AG09319 (cell line): ENCODE measurements at places on chromosomes 3 and 15.
A peak's percentile ranks its signal among the peaks of the same experiment; 100 is the strongest.

GRCh38 chr15:36954486-36954885 lies 145.9 kb downstream of the MEIS2 start:
- DNase-seq, result no peak

- no peak for DNase-seq
These were observed 140.6 kb downstream of the RBPMS2 start for GRCh38 chr15:64634576-64635498.

- peak; percentile 3 for DNase-seq
These were observed 61.3 kb upstream of the CMTM8 start for GRCh38 chr3:32176989-32177701.

GRCh38 chr3:69385723-69386555 lies at the start of gene FRMD4B:
FRMD4B (minus strand) TSS chr3:69386088; CDS start chr3:69385989, 99 bp downstream.
- no peak for DNase-seq

DNA sequence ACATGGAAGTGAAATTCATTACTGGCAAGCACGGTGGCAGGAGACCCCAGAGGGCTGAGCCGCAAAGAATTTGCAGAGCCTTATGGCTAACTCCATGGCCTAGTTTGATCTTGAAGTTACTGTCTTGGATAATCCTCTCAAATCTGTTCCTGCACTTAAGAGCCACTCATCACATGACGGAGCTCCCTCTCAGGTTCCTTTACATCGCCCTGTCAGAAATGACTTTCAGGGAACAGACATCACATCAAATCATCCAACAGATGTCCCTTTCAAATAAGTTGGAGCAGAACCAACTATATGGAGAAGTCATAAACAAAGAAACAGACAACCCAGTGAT lies 328.8 kb upstream of the THBS1 start:
- no peak for DNase-seq

- DNase-seq, result no peak
These were observed 40.0 kb upstream of the TRH start for GRCh38 chr3:129934234-129935123.

- no peak for DNase-seq
These were observed 65.4 kb downstream of the FBN1 start for GRCh38 chr15:48579945-48580671.

- no peak for DNase-seq
These were observed 28.1 kb downstream of the SPINK8 start for GRCh38 chr3:48305396-48305795.

DNA sequence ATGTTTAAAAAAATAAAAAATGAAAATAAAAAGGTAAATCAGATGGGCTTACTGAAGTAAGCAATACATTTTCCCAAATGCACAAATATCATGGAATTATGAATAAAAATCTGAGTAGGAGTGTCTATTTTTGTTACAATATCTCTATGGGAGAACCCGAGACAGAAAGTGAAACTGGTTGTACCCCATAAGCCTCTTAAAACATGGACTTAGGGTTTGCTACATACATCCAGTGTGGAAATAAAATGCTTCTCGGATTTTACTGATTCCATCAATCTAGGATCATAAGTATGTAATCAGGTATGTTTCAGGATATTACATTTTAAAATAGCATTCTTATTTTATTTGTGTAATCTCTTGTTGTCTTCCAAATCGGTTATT lies 177.8 kb upstream of the CDIN1 start:
- DNase-seq, result no peak

GRCh38 chr3:24192469-24193056 lies 247.5 kb downstream of the NR1D2 start:
- DNase-seq, result no peak

DNA sequence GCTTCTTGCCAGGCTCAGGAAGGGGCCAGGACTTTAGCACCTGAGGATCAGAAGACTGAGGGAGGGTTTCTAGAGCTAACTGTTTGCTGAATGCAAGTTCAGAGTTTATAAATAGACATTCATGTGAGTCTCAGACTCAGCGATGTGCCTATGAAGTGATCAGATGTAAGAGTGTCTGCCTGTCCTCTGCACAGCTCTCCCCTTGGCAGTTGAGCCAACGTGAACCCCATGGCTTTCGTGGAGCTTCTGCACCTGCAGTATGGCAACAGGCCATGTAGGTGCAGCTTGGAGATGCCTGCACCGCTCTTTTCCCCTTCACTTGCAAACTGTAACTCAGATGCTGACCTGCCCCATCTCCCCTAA lies 141.9 kb downstream of the CHDH start:
- no peak for DNase-seq

DNA sequence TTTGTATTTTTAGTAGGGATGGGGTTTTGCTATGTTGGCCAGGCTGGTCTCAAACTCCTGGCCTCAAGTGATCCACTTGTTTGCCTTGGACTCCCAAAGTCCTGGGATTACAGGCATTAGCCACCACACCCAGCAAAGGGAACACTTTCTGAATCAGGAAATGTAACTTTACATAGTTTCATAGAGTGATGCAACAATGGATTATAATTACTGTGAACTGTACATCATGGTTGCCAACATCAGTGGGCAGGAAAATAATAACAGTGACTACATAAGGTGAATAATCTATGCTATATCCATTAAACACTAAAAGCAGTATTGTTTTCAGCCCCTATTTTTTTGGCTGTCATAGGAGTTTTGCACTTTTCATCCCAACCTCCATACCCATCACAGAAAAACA lies 5.0 kb upstream of the KPNA1 start:
- no peak for DNase-seq

DNA sequence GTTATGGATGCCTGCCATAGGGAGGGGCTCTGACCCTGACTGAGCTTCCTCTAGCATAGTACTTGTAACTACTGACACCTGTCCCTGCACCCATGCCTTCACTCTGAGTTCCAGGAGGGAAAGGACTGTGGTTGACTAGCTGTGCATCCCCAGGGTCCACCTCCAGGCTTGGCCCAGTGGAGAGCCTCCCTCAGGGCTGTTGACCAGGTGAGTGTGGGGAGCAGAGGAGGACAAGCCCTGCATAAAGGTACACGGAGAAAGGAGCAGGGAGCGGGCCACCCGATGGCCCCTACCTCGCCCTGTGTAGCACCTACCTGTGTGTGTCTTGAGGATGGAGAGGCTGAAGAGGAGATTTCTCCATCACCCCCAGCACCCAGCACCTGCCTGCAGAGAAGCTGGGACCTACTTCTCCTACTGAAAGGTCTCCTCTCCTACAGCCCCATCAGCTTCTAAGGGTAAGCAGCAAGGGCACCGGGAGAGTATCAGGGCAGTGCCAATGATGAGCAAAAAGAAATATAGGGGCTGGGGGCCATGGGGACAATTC lies 6.7 kb upstream of the LTF start:
- no peak for DNase-seq

DNA sequence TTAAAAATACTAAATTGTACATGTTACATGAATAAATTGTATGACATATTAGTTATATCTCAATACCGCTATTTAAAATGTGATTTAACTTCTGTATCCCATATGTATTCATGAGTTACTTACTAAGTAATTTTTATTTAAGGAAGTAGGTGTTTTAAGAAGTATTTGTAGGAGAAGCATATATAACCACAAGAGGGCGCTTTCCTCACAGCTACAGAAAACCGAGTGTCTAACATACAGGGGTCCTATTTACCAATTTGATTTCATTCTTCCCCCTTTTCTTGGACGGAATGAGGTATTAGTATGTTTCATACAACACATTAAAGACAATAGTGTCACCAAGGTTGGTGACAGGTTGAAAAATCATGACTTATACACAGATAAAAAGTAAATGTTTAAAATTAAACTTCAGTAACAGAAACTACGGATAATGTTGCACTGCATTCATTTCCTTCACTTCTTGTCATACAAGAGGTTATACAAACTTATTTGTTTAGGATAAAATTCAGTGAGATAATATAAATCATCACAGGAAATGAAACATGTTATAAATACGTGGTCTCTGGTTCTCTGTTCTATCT lies 253.6 kb downstream of the MAGI1 start:
- peak; percentile 44 for DNase-seq

DNA sequence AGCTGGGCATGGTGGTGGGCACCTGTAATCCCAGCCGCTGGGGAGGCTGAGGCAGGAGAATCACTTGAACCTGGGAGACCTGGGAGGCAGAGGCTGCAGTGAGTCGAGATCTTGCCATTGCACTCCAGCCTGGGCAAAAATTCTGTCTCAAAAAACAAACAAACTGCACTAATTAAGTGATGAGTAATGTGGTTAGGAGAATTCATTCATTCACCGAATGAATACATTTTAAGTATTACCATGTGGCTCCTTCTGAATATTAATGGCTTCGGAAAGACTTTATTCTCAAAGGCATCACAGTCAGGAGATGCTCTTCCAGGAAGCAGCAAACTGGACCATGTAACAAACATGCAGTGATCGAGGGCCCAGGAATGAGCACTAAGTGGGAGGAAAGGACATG lies 23.6 kb downstream of the SPTSSB start:
- no peak for DNase-seq

GRCh38 chr3:97979610-97980009 lies 7.4 kb upstream of the RIOX2 start:
- no peak for DNase-seq

GRCh38 chr3:36941658-36942057 lies 3.2 kb downstream of the TRANK1 start:
- no peak for DNase-seq

DNA sequence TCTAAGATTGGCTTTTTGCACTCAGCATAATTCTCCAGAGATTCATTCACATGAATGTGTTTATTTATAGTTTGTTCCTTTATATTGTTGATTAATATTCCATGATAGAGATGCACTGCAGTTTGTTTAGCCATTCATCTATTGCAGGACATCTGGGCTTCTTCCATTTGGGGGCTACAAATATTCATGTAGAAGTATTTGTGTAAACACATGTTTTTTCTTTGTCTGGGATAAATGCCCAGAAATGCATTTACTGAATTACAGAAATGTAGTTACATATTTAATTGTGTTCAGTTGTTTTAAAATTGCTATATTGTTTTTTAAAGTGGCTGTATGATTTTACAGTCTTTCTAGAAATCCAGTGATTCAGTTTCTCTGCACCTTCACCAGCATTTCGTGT lies 635.0 kb downstream of the ZIC1 start:
- DNase-seq, result no peak

DNA sequence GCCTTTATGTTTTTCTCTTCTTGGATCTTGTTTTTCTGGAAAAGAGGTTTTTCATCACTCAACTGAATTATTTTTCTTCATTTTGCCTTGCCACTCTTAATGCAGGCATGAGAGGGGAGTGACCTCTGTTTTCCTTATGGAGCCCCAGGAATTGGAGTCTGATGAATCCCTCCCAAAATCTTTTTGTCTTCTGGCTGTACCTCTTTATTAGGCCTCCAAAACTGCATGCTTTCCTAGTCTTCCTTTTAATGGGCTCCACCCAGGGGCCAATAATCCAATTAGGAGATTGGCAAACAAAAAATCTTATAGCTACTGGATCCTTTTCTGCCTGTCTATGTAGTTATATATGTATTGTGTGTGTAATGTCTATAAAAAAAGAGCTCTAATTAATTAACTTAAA lies 192.4 kb upstream of the PEX5L start:
- DNase-seq, result no peak

DNA sequence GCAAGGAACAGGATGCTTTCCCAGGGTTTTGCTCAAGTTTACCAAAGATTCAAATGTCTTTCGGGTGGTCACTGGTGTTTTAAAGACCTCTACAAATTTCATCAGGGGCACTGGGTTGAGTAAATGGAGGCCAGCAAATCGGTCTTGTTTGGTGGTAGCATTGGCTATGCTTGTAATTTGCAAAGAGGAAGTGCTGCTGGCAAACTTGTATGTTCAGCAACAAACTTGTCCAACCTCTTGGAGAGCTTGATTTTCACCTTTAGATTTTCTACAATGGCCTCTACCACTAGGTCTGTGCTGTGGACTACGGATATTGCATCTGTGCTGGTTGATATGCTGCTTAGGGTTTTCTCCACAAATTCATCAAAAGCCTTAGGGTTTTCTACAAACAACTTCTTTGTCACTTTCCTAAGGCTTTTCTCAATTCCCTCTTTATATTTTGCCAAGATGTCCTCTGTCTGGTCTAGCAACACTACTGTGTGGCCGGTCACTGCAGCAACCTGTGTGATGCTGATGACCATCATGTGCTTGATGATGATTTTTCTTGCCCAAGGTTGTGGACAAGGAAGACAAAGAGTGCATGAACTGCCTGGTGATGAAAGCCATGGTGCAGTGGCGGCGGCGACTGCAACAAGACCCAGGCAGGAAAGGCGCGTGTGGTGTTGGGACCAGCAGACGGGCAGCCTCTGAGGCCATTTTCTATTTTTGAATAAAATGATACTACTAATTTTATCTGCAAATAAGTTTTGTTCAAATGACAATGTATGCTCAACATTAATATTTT lies 50.8 kb downstream of the RFX7 start:
- no peak for DNase-seq

- DNase-seq, result no peak
These were observed 32.2 kb downstream of the IL20RB start for GRCh38 chr3:136989781-136990524.

GRCh38 chr15:74664028-74664616 lies 31.7 kb downstream of the EDC3 start:
- no peak for DNase-seq

DNA sequence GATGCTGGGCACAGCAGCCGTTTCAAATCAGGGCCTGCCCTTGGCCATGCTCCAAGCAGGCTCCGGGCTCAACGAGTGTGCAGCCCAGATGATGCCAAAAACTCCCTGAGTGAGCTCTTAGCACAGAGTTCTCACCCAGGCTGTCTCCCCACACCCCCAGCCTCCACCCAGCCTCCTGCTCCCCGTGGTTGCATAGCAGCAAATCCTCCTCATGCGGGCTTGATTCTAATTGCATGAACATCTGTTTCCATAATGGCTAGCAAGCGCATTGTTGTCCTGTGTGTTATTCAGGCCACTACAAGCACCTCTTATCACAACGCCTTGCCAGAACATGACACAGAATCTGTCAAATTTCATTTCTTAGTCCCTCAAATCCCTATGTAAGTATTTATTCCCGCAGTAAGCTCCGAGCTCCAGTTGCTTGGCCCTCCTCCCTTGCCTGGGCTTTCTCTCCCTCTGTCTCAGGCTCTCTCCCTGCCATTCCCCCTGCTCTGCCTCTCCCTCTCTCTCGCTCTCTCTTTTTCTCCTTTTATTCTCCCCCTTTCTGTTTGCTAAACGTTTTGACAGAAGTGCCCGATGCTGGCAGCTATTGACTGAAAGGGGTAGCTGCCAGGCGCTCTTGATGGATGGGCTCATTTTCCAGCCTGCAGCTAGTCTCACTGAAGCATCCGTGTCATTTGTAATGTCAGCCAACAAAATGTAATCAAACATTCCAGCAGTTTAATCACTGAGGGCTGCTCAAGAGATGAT lies 306.5 kb downstream of the IL20RB start:
- no peak for DNase-seq

DNA sequence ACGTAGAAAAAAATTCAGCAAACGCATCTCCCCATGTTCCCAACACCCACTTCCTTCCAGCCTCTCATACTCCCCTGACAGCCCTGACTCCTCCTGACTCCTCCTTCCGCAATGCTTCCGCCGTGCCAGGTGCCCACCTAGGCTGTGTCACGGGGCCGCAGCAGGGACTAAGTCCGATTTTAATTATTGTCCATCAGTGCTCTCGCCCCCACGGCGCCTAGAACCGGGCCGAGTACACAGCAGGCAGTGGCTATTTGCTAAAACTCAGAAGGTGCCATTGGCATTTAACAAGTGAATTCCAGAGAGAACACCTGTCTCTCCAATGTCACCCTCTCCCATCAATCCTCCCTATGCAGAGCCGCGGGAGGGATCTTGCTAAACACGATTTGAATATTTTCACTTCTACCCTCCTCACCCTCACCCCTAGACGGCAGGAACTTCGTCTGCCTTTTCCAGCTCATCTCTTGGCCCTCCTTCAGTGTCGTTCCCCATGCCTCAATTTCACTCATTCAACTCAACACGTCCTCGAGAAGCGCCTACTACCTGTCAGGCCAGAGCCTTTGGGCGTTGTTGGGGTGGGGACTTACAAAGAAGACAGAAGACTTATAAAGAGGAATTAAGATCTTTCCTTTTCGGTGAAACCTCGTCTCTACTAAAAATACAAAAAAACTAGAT lies 11.5 kb upstream of the SHF start:
- DNase-seq, result no peak
